ENCODE measurements at places on chromosomes 4 and X.

GRCh38 chr4:21948347-21949072 lies at the start of gene KCNIP4:
Gene KCNIP4 (minus strand): TSS chr4:21948772.
- no peak for DNase-seq

GRCh38 chr4:171484681-171485080 lies 328.5 kb upstream of the GALNTL6 start:
- no peak for DNase-seq

GRCh38 chr4:78005086-78005485 lies 52.0 kb upstream of the FRAS1 start:
- no peak for DNase-seq

- no peak for DNase-seq
Observed at GRCh38 chr4:17152941-17153540, 254.6 kb upstream of the LDB2 start.

- DNase-seq: no peak
Observed at GRCh38 chr4:75048208-75048879, 115.4 kb downstream of the PARM1 start.

- no peak for DNase-seq
Observed at GRCh38 chrX:29066516-29066915, 479.3 kb downstream of the IL1RAPL1 start.

DNA sequence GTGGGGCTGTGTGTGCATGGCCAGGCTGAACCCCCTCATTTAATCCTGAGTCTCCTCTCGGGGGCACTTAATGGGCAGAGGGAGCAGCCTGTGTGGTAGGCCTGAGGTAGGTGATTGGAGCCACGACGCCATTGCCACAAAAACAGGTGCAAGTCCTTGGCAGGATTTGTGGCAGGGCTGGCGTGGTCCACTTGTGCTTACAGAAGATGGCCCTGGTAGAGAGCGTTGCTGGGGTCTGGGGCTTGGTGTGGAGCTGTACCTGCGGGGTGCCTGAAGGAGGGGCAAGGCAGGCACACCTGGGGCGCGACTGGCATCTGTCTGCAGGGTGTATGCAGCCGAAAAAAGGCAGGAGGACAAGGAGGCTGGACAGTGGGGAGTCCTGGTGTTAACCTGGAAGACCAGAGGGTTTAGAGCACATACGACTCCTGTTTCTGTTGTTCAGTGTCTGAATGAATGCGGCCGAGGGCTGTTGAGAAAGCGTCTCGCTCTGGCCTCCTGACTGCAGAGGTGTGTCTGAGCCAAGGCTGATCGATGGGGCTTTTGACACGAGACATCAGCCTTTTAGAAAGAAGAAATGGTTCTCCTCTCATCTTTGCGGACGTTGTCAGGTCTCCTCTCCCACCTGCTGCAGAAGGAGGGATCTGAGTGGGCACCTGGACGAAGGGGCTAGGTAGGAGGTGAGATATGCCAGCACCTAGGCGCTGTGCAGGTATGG lies 52.0 kb downstream of the TBC1D14 start:
- no peak for DNase-seq
